ENCODE measurements at places on chromosomes 2 and 18.

- DNase-seq = peak; percentile 38
These were observed 405.9 kb downstream of the XIRP2 start for GRCh38 chr2:167293943-167294775.

DNA sequence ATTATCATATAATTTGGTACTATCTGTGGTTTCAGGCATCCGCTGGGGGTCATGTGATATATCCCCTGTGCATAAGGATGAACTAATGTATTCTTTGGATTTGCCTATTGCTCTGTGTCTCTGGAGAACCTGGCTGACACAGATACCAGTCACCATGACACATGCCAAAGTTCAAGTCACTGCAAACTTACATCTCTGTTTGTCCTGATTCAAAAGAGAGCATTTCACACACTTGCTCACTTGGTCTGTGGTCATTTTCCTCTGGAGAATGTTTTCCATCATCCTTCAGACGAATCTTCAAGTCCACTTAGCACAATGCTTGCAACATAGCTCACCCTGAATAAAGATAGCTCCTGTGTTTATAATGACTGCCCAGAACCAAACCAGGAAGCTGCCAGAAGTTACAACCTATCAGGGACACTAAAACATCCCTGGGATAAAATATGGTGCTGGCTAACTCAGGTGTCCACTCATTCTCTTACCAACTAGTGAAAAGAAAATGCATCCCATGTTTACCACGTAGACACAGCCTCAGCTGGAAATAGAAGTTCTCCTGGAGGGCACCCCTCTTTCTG is 18.1 kb downstream of the SULT1C3 start:
- DNase-seq = no peak

GRCh38 chr2:14881651-14882327 is 249.3 kb downstream of the LRATD1 start:
- no peak for DNase-seq

DNA sequence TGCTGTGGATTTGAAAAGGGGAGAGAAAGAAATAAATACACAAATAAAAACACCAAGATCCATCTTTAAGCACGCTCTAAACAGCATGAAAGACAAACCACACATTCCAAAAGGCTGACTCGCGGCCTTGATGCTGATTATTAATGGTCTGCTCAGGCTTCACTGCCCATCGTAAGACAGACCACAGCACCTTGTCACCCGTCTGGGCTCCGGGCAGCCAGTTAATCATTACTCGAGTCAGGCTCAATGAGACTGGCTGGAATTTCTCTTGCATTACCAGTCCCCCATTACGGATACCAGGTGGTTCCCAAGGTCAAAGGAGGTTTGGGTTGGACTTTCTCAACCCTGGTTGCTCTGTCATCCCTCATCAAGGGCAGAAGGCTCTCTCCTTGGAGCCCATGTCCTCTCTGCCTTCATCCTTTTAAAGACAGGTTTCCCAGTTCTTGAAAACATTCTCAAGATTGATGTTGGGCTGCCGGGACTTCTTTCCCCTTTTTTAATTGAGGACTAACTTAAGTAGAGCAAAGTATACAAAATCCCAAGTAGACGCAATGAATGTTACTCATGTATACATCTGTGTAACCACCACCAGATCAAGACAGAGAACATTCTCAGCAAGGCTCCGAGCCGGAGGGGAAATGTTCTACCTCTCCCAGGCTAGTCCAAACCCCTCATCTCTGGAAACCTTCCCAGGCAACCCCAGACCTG is 8.1 kb downstream of the SMAD7 start:
- DNase-seq = no peak

GRCh38 chr2:239548451-239548871 is 147.6 kb upstream of the HDAC4 start:
- peak; percentile 4 for DNase-seq

GRCh38 chr2:29587402-29588190 is 333.8 kb downstream of the ALK start:
- DNase-seq = no peak

GRCh38 chr2:55590810-55591440 is 26.5 kb downstream of the PPP4R3B start:
- no peak for DNase-seq

DNA sequence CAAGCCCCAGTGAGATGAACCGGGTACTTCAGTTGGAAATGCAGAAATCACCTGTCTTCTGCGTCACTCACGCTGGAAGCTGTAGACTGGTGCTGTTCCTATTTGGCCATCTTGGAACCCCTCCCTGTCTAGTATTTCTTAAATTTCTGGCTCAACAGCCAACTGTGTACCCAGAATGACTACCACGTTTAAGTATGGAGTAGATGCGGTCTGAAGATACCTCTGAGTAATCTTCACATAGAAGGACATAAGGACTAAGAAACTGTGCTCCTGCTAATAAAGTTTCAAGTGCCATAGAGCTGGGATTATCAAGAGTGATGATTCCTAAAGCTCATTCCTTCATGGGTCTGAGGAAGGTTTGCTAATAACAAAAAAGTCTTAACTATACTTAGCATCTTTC is 20.4 kb downstream of the TRAK2 start:
- no peak for DNase-seq
